ENCODE measurements at places on chromosomes 5 and 9. TPM values are rescaled to one million over a fixed set of nuclear protein-coding genes. Genes with fewer than 3 reads are reported as not detected.

MCIDAS gene
- not detected for total RNA-seq

REEP5 gene
- total RNA-seq = 45.2 TPM

PCSK1 gene
- total RNA-seq = 0.81 TPM

TLX3 gene
- not detected for total RNA-seq

STK32A gene
- not detected for total RNA-seq

ANGPTL2 gene
- total RNA-seq = 14.6 TPM

MGAT4B gene
- 246 TPM for total RNA-seq

STPG3 gene
- not detected for total RNA-seq

ECM2 gene
- total RNA-seq = not detected

NRARP gene
- total RNA-seq = 28.1 TPM

PTGS1 gene
- total RNA-seq = 5.9 TPM

CATSPER3 gene
- total RNA-seq = not detected

Measured in bladder microvascular endothelial cell (primary cell).